NCI-H226 (cell line): ENCODE measurements at places on chromosomes 6 and 20.
A peak's percentile ranks its signal among the peaks of the same experiment; 100 is the strongest.

- DNase-seq = no peak
Measured at GRCh38 chr6:100268326-100268725, 196.4 kb downstream of the SIM1 start.

GRCh38 chr6:104623052-104623690 is 236.5 kb downstream of the HACE1 start:
- no peak for DNase-seq

GRCh38 chr6:46217671-46218131 is 46.9 kb upstream of the ENPP5 start:
- DNase-seq = no peak

- no peak for DNase-seq
Measured at GRCh38 chr6:123094795-123095194, 98.8 kb downstream of the CLVS2 start.

DNA sequence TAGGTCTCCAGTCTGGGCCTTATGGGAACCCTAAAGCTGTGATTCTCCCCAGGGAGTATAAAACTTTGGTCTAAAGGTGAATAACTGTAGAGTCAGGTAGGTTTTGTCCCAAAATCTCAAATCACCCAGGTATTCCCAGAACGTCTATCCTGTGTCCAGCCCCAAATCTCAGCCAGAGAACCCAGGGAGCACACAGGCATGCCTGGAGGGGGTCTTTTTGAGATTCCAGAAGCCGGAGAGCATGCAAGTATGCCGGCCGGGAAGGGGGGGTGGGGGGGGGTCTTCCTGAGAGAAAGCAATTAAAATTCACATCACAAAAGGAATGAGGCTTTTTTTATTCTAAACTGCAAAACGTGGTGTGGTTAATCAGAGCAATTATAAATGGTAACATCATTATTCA is 210.0 kb downstream of the PTPRT start:
- no peak for DNase-seq

- DNase-seq = no peak
Measured at GRCh38 chr6:113363866-113364265, 493.3 kb upstream of the MARCKS start.

DNA sequence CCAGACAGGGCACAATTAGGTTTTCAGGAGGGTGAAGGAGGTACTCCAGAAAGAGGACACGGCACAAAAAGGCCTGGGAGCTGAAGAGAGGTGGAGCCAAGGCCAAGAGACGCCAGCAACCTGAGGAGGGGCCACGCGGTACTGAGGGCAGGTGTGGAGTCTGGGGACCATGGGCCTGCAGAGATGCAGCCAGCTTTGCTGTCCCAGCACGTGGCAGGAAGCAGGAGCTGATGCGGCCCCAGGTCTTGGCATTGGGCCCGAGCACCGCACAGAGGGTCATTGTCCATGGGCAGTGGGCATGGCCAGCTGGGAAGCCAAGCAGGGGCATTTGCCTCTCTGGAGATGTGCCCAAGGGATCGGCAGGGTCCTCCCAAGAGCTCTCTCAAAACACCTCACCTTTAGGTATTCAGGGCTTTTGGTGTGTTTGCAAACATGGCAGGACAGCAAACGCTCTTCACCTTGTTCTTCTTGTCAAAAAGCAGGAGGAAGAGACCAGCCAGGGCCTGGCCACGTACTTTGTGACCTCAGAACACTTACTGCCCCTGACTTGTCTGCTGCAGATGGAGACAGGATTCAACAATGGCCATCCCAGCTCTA is 1.4 kb upstream of the BPIFB1 start:
- no peak for DNase-seq

DNA sequence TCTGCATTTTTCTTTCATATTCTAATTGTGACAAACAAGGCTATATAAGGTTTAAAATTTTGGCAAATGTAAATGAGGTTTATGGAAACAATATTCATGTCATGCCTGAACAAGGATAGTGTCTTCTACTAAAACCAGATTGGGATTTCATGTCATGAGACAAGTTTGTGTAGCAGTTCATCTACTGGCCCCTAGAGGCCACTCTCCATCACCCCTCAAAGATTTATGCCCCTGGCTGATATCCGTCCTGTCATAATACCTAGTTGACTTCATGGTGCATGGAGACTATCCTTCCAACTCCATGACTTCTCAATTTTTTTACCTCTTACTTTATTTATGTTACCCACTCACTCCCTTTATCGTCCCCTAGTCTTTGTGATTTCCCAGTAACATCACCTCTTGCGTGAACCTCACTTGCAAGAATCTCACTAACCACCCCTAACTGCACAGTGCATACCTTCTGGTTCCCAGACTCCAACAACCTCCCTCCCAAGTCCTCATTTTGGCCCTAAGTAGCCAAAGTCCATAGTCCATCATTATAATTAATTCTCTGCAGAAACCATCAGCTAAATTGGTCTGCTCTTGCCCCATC is 179.8 kb downstream of the TASP1 start:
- DNase-seq = no peak

DNA sequence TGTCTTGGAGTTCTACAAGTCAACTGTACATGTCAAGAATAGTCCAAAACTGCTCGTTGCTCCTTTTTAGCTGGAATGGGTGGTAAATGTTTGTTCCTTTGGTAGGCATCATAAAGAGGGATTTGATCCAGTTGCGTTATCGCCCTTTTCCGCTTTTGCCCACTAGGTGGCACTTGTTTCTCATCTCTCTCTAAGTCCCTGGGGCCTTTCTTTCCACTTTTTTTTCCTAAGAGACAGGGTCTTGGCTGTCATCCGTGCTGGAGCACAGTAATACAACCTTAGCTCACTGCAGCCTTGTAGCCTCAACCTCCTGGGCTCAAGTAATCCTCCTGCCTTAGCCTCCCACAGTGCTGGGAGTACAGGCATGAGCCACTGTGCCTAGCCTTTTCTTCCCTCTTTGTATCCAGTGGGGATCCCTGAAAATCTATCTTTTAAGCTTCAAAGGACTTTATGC is 20.7 kb downstream of the GTPBP2 start:
- peak; percentile 40 for DNase-seq

- DNase-seq = no peak
Measured at GRCh38 chr6:8731874-8732273, 296.5 kb upstream of the SLC35B3 start.

DNA sequence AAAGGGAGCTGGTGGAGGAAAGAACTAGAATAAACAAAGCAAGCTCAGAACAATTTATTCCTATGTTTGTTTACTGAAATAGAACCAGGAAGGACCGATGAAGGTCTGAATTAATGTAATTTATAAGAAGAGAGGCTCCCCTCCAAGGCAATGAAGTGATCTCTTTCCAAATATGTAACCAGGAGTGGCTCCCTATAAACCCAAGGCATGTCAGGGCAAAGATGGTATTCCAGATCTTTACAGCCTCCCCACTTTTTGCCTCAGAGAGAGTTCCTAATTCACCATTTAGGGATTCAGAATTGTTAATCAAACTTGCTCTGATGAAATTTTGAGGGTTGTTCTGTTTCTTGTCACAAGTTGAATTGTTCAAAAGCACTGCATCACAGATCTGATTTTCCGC is 88.8 kb downstream of the HDGFL1 start:
- no peak for DNase-seq

DNA sequence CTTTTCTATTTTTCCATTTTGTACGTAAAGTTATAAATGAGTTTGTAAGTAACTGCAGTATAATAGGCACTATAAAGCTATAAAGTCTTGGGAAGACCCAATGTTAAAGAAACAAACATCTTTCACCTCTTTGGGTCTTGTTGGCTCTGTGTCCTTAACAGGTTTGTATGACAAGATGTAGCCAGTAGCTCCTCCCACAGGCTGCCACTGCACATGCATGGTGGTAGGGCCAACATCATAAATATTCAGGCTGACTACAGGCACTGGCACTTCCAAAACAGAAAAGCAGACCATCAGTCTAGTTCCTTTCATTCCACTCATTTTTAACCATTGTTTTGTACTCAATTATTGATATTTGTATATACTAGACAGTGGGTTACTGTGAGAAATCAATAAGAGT is 59.9 kb downstream of the COL12A1 start:
- DNase-seq = no peak

- no peak for DNase-seq
Measured at GRCh38 chr6:38997128-38997761, 51.3 kb upstream of the GLP1R start.

DNA sequence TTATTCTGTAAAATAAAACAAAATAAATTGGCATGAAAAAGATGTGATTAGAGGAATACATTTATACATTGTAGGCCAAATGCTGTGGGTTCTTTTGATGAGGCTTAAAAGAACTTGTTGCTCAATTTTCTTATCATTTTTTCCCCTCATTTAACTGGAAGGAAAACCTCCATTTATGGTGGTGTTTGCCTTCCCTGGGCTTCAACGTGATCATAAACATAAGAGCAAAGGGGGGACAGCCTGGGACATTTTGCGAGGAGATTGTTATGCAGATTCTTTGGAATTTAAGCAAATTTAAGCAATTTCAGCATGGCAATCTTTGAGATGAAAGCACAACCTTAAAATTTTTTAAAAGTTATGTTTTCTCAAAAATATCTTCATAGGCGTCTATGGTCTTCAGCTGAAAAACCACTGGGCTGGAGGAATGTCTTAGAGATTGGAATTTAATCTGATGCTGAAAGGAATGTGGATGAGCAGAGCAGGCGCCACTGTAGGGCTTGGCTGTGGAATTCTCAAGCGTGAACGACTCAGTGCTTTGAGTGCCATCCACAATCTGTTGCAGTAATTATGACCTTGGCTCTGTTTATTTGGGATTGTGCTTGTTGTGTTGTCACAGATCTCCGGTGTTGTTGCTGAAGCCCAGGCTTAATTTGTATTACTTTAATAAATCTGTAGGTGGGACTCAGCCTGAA is 149.4 kb upstream of the MLIP start:
- DNase-seq = peak; percentile 79

GRCh38 chr20:8527998-8528723 is 396.1 kb downstream of the PLCB1 start:
- DNase-seq = peak; percentile 10

- DNase-seq = no peak
Measured at GRCh38 chr6:130783416-130784107, 43.6 kb upstream of the SMLR1 start.

DNA sequence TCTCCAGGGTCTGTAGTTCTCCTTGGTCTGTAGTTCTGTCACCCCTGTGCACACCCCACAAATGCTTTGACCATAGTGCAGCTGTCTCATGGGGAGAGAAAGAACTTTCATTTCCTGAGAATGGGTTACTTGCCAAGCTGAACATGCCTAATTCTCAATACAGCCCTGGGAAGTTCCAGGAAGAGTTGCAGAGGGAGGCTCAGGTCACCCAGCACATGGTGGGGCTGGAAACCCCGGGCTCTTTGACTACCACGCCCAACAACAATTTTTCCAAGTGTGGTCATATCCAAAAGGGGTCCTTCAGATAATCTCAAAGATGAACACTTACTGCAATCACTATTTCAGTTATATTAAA is 2.2 kb upstream of the PTPRA start:
- DNase-seq = no peak

- DNase-seq = no peak
Measured at GRCh38 chr6:15953152-15953880, 175.6 kb upstream of the MYLIP start.

DNA sequence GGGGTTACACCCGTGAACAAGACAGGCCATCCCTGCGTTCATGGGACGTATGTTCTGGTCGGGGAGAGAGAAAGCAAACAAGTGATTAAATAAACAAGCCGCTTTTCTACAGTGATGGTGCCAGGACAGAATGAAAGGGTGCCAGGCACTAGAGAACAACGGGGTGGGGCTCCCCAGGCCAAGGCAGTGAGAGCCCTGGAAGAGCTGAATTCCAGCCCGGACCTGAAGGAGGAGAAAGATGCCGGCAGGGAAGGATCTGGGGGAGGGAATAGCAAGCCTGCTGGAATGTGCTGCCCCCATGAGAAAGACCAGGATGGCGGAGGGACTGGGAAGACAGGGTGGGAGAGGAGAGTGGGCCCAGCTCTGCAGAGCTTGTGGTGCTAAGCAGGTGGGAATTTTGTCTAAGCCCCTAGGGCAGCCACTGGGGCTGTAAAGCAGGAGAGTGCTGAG is 7.5 kb downstream of the SNAI1 start:
- no peak for DNase-seq

GRCh38 chr20:37394543-37395409 is 48.8 kb downstream of the SRC start:
- no peak for DNase-seq

DNA sequence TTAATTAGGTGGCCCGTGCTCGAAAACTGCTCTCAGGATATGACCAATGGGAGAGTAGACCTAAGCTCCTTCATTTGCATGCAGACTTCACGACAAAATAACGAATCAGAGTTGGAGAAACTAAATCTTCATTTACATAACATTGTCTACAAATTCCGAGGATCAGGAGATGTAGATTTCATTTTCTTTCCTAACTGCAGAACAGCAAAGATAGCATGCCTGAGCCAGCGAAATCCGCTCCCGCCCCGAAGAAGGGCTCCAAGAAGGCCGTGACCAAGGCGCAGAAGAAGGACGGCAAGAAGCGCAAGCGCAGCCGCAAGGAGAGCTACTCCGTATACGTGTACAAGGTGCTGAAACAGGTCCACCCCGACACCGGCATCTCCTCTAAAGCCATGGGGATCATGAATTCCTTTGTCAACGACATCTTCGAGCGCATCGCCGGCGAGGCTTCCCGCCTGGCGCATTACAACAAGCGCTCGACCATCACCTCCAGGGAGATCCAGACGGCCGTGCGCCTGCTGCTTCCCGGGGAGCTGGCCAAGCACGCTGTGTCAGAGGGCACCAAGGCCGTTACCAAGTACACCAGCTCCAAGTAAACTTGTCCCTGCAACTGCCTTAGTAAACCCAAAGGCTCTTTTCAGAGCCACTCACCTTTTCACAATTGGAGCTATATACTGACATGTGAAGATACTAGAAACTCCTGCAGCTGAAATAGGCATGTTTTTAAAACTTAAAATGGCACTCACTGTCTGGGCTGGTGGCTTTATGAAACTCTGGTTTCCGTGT is 96.5 kb downstream of the HFE start:
- DNase-seq = peak; percentile 21

- peak; percentile 54 for DNase-seq
Measured at GRCh38 chr6:112357791-112358190, 10.7 kb downstream of the RFPL4B start.

DNA sequence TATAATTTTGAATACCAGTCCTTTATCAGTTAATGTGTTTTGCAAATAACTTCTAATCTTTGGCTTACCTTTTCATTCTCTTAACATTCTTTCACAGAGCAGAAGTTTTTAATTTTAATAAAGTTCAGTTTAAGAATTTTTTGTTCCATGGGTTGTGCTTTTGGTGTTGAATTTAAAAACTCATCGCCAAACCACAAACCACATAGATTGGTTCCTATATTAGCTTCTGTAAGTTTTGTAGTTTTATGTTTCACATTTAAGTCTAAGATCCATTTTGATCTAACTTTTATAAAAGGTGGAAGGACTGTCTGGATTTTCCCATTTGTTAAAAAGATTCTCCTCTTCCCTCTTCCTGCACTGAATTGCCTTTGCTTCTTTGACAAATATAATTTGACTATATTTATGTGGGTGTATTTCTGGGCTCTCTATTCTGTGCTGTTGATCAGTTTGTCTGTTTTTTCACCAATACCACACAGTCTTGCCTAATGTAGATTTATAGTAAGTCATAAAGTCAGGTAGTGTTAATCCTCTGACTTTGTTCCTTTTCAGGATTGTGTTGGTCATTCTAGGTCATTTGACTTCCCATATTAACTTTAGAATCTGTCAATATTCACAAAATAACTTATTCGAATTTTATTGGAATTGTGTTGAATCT is 17.5 kb upstream of the SDCBP2 start:
- DNase-seq = no peak

GRCh38 chr20:10511509-10512251 is 76.6 kb downstream of the SLX4IP start:
- DNase-seq = peak; percentile 77
